ENCODE measurements at places on chromosomes 1 and 21.
A peak's percentile ranks its signal among the peaks of the same experiment; 100 is the strongest.

- no peak for DNase-seq
These were observed 674 bp downstream of the CEP350 start for GRCh38 chr1:179955287-179955680.

DNA sequence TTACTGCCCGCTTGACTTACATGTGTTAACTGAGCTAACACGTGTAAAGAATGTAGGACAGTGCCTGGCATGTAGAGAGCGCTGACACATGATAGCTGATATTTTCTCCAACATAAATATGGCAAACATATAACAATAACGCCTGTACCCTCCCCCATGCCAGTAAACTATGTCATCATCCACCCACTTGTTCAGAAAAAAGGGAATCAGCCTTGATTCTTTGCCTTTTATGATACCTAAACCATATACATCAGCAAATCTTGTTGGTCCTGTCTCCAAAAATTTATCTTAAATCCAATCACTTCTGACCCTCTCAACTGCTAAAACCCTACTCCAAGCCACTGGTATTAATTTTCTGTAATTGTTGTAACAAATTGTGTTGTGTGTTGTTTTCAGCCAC, 1.1 kb upstream of the ZNF692 start:
- no peak for DNase-seq

- DNase-seq, result no peak
These were observed 32.7 kb downstream of the ADSS2 start for GRCh38 chr1:244419024-244419423.

DNA sequence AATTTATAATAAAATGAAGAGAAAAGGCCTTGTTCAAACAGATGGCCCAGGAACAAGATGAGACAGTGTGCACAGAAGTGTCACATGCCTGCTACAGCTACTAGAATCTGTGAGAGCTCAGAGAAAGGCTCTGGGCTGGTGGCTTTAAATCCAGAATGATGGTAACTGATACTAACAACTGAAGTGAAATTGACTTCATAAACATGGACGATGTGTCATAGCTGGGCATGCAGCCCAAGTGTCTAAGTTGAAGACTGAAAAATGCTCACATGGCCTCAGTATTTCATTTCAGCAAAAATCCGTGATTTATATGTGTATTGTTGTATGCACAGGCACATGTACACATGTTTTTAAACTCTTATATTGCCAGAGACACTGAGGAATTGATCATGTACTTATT, 208.3 kb upstream of the RUNX1 start:
- no peak for DNase-seq

- no peak for DNase-seq
These were observed 1.7 kb upstream of the C1orf116 start for GRCh38 chr1:207034208-207034607.

DNA sequence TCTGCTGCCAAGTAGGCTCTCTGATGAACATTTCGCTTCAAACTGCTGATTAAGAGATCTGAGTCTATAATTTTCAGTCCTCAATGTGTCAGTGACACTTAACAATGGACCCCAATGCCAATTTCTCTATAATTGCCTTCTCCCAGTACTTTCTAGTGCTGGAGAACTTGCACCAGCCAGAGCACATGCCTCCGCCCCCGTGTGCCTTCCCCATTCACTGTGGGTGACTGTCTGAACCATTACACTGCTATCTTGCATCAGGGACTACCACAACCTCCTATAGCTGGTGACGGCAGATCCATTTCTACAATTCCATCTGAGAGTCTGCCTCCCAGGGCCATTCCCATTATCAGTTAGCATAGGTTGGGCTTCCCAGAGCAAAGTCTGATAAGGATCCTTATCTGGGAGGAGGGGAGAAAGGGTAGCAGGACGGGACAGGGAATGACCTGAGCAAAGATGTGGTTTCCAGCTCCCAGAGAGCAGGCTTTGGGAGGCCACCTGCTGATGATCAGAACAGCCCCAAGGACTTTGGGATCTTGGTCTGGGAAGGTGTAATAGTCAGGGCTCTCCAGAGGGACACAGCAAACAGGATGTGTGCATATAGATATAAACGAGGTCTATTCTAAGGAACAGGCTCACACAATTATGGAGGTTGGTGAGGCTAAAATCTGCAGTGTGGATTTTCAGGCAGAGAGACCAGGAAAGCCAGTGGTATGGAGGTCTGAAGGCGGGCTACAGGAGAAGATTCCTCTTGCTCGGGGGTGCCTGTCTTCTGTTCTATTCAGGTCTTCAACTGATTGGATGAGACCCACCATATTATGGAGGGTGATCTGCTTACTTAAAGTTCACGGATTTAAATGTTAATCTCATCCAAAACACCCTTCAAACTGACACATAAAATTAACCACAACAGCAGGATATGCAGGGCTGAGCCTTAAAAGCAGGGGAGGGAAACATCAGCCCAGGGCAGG, 238.2 kb downstream of the PTPRU start:
- no peak for DNase-seq

- no peak for DNase-seq
These were observed 298.3 kb downstream of the PDE4B start for GRCh38 chr1:66090859-66091457.

GRCh38 chr1:203772836-203773235, 7.9 kb downstream of the LAX1 start:
- no peak for DNase-seq

DNA sequence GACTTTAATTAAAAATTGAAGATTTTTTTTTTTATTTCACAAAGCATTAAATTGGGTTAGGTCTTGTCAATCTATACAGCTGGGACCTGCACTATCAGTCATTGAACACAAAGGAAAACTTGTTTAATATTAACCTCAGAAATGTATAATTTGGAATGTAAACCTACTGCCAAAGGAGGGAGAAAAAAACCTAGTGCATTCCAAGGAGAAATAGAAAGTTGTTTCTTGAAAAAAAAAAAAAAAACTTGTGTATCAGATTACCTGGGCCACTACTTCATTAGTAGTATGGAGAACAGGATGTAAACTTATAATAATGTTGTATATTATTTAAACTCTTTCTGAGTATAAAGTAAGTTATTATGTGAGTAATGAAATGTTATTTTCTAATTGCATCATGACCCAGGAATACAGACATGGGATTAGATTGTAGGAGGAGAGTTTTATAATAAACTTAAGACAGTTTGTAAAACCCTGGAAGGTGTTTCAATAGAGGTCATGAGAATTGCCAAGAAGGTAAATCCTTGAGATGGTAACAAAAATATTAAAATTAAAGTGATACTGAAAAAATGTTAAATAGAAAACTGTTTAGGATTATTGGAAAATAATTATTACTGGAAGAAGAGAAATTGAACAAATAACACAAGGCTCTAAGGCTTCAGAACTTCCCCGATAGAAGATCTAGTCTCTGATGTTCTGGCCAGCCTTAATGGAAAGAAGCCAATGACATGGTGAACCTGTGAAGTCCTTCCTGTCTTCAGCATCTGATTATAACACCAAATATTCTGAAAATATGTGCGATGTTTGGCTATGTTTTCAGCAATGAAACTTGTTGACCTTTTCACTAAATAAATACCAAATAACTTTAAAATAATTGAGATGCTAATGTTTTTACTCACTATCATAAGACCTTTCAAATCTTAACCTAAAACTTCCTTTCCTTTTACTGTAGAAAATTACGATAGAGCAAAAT, 412.8 kb upstream of the LYPLAL1 start:
- DNase-seq, result no peak

DNA sequence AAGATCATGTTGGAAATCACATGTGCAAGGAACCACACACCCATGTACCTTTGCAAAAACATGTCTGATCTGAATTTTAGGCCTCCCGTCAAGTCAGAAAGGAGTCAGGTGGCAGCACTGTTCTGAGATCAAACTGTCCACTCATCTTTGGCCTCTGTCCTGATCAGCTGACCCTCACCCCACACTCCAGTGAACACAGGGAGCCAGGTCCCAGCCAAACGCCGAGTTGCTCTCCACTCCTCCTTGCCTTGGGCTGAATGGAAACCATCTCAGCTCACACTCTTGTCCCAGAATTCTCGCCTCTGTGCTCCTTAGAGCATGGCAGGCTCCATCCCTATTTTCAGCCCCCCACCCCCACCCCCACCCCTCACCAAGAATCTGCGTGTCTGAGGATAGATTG, 4.6 kb upstream of the RNF186 start:
- DNase-seq, result no peak

GRCh38 chr1:236750928-236751327, 44.2 kb upstream of the MTR start:
- DNase-seq, result no peak

- DNase-seq, result no peak
These were observed 41.1 kb downstream of the C1orf198 start for GRCh38 chr1:230827081-230827681.

- DNase-seq, result peak; percentile 76
These were observed 341.3 kb downstream of the USP25 start for GRCh38 chr21:16071092-16071491.

GRCh38 chr1:21099869-21100131, 76.9 kb downstream of the EIF4G3 start:
- DNase-seq, result no peak

GRCh38 chr21:26106562-26106961, 64.0 kb downstream of the APP start:
- no peak for DNase-seq

- DNase-seq, result no peak
These were observed 10.6 kb downstream of the TXNIP start for GRCh38 chr1:145985502-145986439.

GRCh38 chr1:41917835-41918449, 780 bp downstream of the HIVEP3 start:
- DNase-seq, result peak; percentile 51

DNA sequence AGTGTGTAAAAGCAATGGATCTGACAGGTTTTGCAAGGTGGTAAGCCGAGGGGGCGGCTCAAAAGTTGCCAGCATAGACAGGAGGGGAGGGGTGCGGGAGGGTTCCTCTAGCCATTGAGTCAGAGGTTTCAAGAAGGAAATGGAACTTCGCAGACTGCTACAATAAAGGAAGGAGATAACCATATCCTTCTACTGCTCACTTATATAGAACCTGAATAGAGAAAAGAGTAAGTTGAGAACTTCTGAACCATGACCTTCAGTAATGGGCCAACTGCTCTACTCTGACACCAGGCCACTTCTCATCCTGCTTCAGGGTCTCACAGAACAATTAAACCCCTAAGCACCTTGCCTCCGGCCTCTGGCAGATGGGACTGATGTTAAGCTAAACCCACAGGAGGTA, 26.3 kb upstream of the BCAR3 start:
- no peak for DNase-seq

DNA sequence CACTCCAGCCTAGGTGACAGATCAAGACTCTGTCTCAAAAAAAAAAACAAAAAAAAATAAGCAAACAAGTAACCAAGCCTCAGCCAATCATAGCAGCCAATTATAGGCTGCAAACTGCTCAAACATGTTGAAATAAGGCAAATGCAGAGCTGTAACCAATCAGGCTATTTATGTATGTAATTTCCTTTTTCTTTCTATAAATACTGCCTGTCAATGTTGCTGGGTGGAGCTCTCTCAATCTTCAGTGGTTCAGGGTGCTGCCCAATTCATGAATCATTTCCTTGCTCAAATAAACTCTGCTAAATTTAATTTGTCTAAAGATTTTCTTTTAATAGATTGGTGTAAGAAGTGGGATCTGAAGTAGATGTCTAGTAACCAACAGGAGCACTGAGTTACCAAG, 11.6 kb upstream of the CD1D start:
- DNase-seq, result no peak

- DNase-seq, result no peak
These were observed 149.7 kb upstream of the JUN start for GRCh38 chr1:58933599-58933926.

DNA sequence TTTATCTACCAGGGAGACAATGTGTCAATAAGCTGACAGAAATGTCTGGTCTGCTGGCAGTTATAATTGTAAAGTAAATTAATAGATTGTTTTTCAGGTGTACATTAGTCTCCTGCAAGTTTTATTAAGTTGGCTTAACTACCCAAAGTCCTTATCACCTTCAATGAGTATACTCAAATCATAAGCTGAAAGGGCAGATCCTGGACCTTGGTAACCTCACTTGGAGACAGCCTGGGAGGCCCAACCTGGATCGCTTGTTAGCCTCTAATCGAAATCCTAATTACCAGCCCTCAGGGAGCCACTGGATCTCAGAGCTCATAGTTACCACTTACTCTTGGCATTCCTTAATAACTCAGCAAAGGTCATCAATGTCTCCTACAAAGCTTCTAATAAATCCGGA, 49.7 kb downstream of the UCHL5 start:
- no peak for DNase-seq

DNA sequence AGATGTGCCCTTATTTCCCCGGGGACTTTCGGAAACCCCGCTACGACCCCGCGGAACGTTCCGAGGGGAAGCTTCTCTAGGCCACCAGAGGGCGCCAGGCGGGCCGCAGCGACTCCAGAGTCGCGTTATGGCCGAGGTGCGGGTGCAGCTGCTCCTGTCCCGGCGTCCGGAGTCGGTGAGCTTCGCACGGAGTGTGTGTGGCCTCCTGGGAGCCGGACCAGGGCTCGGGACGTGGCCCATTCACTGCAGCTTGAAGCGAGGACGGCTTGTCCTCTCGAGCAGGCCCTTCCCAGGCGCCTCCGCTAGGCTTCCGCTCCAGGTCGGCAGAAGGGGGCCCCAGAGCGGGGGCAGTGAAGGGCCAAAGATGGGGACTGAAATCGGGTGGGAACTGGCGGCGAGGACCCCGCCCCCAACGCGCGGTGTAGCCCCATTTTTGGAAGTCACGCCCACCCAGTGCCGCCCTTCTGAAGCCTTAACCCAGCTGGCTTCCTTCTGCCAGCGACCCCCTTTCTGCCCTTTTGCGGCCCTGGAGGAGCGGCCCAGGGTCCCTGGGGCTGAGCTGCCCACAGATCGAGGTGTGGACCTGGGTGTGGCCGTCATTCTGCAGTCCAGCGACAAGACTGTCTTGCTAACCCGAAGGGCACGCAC, at the start of gene NUDT17:
Gene NUDT17 (plus strand): TSS at position 117 of the 648 bp plus-strand sequence. CDS start 11 bp downstream, at position 128.
- peak; percentile 46 for DNase-seq

GRCh38 chr1:231107151-231107550, 54.7 kb upstream of the TRIM67 start:
- DNase-seq, result no peak

GRCh38 chr1:234987415-234988154, 141.1 kb downstream of the TOMM20 start:
- DNase-seq, result no peak

DNA sequence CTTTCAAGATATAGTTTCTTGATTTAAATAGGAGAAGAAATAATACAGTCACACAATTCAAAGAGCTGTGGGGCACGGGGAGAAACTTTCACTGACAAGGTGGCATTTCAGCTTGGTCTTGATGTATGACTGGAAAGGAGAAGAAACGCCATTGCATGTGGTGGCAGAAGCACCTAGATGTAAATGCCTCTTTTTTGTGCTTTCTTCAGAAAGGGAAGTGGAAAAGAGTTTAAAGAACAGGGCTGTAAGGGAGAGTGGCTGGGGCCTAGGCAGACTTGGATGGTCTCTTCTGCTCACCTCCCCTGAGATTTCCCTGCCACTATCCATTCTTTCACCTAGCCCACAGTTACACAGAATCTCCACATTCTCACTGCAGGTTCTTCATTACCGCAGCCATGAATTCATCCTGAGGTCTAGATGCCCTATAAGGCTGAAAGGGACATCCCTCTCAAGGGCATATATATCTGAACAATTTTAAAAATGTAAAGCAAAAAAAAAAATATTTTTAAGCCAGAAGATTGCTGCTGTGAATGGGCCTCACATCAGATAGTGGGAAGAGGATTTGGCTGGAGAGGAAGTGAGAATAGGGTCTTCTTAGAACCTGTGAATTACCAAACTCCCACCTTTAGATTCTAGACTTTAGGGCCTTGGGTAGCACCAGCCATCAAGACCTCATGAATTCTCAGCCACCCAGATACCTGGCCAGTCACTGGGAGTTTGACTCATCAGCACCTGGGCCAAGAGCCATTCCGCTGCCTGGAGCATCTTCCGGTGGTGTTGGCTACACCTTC, 23.4 kb downstream of the CACNA1E start:
- no peak for DNase-seq

Measured in amygdala (tissue), 56 donors.